ENCODE measurements at places on chromosomes 1 and 21. TPM values are rescaled to one million over a fixed set of nuclear protein-coding genes. Genes with fewer than 3 reads are reported as not detected.
A peak's percentile ranks its signal among the peaks of the same experiment; 100 is the strongest.

DNA sequence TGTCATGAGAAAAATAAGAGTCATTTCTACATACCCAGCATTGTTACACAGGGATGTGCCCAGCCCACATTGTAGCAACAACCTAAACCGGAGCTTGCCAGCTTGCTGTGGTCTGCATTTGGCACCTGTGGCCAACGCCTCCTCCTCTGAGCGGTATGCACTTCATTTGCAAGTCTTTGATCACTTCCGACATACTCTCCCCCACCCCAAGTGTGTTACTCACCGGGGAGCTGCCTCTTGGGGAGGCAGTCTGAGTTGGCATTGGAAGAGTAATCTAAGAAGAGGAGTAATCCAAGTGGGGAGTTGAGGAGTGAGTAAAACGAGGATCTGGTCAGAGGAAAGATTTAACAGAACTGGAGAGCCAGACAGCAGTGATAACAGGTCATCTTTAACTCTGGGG is 3.8 kb downstream of the BCL9 start:
- H3K36me3 ChIP-seq = no peaks in the 10 kb centered on the region
- H3K27me3 ChIP-seq = peaks cover 21% of the 10 kb centered on the region
- H3K4me1 ChIP-seq = peaks cover 37% of the 10 kb centered on the region
- peak overlapping the region; percentile 54 for H3K4me3 ChIP-seq
- DNase-seq = peak; percentile 83

- H3K4me1 ChIP-seq = peaks cover 41% of the 10 kb centered on the region
- H3K4me3 ChIP-seq = peak overlapping the region; percentile 92
Observed at GRCh38 chr1:52364235-52364839, 1.7 kb downstream of the CC2D1B start.

- H3K27ac ChIP-seq = no peak overlapping the region
- peaks cover 57% of the 10 kb centered on the region for H3K27me3 ChIP-seq
- peak overlapping the region; percentile 57 for H3K4me3 ChIP-seq
- H3K36me3 ChIP-seq = no peaks in the 10 kb centered on the region
- no peak for DNase-seq
Observed at GRCh38 chr1:89464008-89464407, 60.6 kb upstream of the LRRC8B start.

Gene CYP4A22
- total RNA-seq = not detected

Gene KLHDC7A
- total RNA-seq = not detected

- no peak overlapping the region for H3K27ac ChIP-seq
- no peaks in the 10 kb centered on the region for H3K4me1 ChIP-seq
- H3K27me3 ChIP-seq = peaks cover 38% of the 10 kb centered on the region
- no peak for DNase-seq
Observed at GRCh38 chr1:204731985-204732575, 46.5 kb upstream of the LRRN2 start.

Gene BCAN
- total RNA-seq = 0.36 TPM

GRCh38 chr1:156409439-156409838 is 40.4 kb downstream of the RHBG start:
- H3K36me3 ChIP-seq = no peaks in the 10 kb centered on the region
- no peak overlapping the region for H3K4me3 ChIP-seq
- DNase-seq = no peak
- H3K27ac ChIP-seq = no peak overlapping the region
- no peaks in the 10 kb centered on the region for H3K4me1 ChIP-seq

DNA sequence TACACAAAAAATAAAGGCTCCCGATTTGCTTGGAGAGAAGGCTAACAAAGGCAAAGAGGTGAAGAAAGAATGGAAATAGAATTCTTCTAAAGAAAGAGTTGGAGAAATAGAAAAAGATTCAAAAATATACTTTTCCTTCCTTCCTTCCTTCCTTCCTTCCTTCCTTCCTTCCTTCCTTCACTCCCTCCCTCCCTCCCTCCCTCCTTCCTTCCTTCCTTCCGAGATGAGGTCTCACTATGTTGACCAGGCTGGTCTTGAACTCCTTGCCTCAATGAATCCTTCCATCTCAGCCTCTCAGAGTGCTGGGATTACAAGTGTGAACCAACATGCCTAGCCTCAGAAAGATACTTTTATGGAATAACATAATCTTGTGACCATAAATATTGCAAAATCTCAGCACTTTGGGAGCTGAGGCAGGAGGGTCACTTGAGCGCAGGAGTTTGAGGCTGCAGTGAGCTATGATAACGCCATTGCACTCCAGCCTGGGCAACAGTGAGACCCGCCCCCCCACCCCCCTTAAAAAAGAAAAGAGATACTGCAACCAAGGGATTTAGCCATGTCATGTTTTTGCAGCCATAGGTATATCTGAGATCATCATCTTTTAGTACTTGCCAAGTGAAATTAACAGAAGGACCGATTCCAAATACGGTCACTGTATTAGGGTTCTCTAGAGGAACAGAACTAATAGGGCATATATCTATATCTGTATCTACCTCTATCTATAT is 1.0 kb upstream of the HJV start:
- H3K4me3 ChIP-seq = no peak overlapping the region
- no peaks in the 10 kb centered on the region for H3K36me3 ChIP-seq
- no peak for DNase-seq
- H3K27me3 ChIP-seq = peaks cover 44% of the 10 kb centered on the region
- H3K4me1 ChIP-seq = peaks cover 6% of the 10 kb centered on the region

DNA sequence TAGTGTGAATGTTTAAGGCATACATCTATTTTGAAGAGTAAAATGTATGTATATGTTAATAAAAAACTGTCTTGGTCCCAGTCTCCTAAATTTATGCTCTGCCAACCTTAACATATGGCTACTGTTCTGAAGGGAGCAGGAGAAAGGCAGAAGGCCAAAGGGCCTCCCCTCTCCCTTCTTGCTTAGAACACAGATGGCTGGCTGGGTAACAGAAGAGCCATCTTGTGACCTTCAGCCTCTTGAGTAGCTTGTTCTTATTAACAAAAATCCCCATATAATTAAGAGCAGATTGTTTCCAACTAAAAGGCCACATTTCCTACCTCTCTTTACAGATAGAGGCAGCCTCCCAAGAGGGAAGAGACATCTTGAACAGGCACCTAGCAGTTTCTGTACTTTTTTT is 36.1 kb downstream of the EPB41 start:
- H3K36me3 ChIP-seq = no peaks in the 10 kb centered on the region
- no peak overlapping the region for H3K4me3 ChIP-seq
- DNase-seq = no peak
- no peaks in the 10 kb centered on the region for H3K27me3 ChIP-seq
- H3K4me1 ChIP-seq = peaks cover 13% of the 10 kb centered on the region

DNA sequence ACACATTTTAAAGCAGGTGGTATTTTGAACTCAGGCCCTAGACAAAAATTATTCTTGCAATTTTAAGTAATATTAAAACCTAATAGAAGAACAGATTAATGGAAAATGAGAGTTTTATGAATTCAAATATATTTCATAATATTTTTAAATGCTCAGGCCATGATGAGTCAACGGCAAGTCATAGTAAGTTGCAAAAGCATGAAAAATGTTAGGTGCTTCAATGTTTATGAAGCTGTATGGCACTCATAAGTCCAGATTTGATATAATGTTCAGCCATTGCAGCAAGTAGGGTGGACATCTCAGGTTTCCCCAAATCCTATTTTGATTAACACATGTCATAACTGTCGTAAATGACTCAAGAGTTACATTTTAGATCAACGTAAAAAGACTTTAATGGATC is 112.6 kb downstream of the GRIK1 start:
- H3K27ac ChIP-seq = no peak overlapping the region
- no peaks in the 10 kb centered on the region for H3K27me3 ChIP-seq
- H3K4me3 ChIP-seq = no peak overlapping the region
- no peak for DNase-seq
- H3K36me3 ChIP-seq = no peaks in the 10 kb centered on the region

- H3K4me1 ChIP-seq = no peaks in the 10 kb centered on the region
- no peak overlapping the region for H3K4me3 ChIP-seq
- H3K27ac ChIP-seq = no peak overlapping the region
- H3K27me3 ChIP-seq = no peaks in the 10 kb centered on the region
- H3K36me3 ChIP-seq = peaks cover 7% of the 10 kb centered on the region
Observed at GRCh38 chr1:26945728-26946127, 14.5 kb downstream of the KDF1 start.

DNA sequence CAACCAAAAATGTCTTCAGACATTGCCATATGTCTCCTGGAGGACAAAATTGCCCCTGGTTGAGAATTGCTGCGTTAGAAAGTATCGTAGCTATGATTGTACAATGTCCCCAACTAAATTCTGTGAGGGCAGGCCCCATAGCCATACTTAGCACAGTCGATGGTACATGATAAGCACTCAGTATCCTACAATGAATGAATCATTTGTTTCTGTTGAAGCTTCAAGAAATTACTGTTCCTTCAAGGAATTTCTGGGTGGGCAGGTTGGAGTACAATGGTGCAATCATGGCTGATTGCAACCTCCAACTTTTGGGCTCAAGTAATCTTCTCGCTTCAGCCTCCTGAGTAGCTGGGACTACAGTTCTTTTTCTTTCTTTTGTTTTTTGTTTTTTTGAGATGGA is 4.7 kb downstream of the CAP1 start:
- H3K4me1 ChIP-seq = peaks cover 65% of the 10 kb centered on the region
- no peak for DNase-seq
- H3K27me3 ChIP-seq = no peaks in the 10 kb centered on the region

DNA sequence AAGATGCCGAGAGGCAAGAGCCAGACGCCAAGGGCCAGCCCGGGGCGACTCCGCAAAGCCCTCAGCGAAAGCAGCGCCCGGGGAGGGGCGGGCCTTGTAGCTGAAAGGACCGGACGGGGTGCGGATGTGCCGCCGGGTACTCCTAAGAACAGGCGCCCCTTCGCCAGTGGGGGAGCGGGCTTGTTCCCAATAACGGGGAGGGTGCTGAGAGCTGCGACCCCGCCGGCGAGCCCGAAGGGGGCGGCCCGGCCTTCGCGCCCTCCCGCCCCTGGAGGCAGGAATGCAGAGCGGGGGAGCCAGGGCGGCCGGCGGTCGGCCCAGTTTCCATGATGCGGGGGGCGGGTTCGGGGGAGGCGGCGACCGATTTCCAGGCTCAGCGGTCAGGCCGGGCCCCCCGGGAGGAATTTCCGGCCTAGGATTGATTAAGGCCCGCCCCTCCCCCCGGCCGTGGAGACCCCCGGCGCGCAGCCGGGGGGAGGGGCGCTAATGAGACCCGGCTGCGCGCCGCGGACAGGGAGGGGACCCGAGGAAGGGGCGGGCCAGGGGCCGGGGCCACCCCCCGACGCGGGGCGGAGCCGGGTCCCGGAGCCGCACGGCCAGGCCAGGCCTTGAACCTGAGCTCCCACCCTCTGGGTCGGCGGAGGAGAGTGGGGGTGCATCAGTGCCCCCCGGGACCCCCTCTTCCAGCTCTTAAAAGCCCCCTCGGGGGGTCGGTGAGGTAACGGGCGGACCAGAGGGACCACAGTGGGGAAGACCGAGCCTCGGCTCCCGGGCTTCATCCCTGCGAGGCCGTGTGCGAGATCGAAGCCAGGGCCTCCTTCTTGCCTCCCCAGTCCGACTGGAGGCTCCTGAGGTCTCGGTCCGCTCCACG is 898 bp upstream of the TMEM200B start:
- H3K4me3 ChIP-seq = peak overlapping the region; percentile 80
- no peaks in the 10 kb centered on the region for H3K36me3 ChIP-seq
- H3K4me1 ChIP-seq = peaks cover 10% of the 10 kb centered on the region
- peaks cover 9% of the 10 kb centered on the region for H3K27me3 ChIP-seq

GRCh38 chr1:37108596-37109188 is 74.4 kb upstream of the GRIK3 start:
- DNase-seq = no peak
- no peaks in the 10 kb centered on the region for H3K36me3 ChIP-seq
- H3K4me3 ChIP-seq = no peak overlapping the region

DNA sequence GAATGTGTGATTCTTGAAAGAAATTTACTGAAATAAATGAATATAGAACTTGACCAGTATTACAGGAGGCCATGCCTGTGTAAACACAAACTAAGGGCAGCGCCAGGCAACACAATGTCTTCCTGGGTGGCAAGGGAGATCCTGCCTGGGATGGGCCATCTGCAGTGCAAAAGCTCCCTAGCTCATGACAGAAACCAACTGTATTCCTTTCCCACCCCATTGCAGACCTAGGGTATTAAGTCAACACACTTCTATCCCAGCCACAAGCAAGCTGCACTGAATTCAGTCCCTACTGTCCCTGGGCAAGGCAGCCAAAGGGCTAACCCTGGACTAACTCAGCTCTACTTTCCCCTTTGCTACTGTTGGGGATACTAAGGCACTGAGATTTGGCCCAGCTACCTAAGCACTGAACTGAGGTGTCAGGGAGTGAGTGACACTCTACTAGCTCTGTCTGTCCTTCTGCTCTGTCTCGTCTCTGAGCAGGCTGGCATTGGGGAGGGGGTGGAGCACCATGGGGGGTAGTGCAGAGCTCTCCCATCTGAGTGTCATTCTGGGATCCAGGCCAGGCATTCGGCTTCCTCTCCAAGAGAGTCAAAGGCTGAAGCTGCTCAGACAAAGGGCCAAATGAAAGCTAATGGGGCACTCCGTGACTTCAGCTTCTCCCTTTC is 2.5 kb downstream of the INKA2 start:
- H3K4me1 ChIP-seq = peaks cover 21% of the 10 kb centered on the region
- H3K27ac ChIP-seq = no peak overlapping the region
- H3K36me3 ChIP-seq = no peaks in the 10 kb centered on the region
- DNase-seq = no peak
- no peak overlapping the region for H3K4me3 ChIP-seq
- H3K27me3 ChIP-seq = peaks cover 32% of the 10 kb centered on the region

DNA sequence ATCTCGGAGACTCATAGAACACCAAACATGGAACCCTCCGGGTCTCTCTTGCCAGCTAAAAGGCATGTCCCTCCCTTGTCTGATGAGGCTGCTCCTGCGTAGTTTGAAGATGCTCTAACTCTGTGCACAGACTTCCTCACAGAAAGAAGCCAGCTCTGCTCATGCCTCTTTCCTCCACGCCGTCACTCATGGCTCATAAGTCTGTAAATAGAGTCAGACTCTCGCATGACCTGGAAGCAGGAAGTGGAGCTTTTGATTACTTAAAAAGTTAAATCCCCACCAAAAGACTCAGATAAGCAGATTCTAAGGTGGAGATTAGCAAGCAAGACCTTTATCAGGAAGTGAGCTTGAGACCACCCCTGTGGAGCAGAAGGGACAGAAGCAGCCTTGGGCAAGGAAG is 171.6 kb downstream of the TRIM33 start:
- H3K4me1 ChIP-seq = peaks cover 77% of the 10 kb centered on the region
- H3K27me3 ChIP-seq = no peaks in the 10 kb centered on the region
- H3K4me3 ChIP-seq = peak overlapping the region; percentile 60
- DNase-seq = no peak
- H3K27ac ChIP-seq = peak overlapping the region; percentile 71

- H3K27ac ChIP-seq = no peak overlapping the region
- H3K4me3 ChIP-seq = no peak overlapping the region
- no peaks in the 10 kb centered on the region for H3K36me3 ChIP-seq
- peaks cover 4% of the 10 kb centered on the region for H3K27me3 ChIP-seq
- DNase-seq = no peak
Observed at GRCh38 chr1:198391393-198392020, 149.0 kb downstream of the ATP6V1G3 start.

Gene CFAP126
- total RNA-seq = not detected
